ENCODE measurements at places on chromosomes 16 and 17.

DNA sequence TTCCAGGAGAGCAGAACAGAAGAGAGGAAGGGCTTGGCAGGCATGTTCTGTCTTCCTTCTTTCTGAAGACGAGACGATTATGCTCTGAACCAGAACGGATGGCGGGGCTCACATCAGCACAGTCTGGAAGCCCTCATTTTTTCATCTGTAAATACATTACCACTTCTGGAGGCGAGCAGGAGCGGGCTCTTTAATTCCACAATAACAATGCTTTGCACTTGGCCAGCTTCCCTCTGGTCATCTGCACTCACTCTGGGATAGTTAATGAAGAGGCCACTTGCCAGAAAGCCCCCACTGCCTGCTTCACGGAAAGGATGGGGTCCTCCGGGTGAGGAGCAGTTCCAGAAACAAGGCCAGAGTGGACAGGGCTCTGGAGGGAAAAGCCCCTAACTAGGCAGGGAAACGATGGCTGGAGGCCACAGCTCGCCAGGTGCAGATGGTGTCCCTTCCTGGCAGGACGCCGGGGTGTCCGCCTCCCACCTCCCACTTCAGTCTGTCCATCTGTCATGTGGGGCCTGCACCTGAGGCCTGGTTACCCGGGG, 13.1 kb upstream of the BCAR1 start:
- DNase-seq, result no peak

DNA sequence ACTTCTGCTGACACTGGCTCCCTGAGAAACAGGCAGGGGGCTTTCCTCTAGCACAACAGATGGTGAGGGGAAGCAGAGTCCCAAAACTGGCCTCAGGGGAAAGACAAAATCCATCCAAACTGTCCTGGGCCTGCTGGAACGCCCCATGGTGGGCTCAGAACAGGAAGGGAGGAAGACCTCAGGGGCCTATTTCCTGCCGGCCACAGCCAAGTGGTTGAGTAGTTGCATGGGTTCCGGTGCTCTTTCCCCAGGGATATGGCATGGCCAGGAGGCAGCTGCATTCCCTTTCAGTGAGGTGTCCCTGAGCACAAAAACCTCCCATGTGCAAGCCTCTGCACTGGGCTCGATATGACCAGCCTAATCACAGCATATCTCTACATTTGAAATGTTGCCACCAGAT, 303.0 kb upstream of the IRX5 start:
- no peak for DNase-seq

GRCh38 chr17:10727192-10727591, 2.6 kb downstream of the TMEM220 start:
- no peak for DNase-seq

- DNase-seq, result no peak
Observed at GRCh38 chr17:320139-320538, 32.5 kb downstream of the RPH3AL start.

GRCh38 chr16:87056551-87056950, 260.6 kb downstream of the C16orf95 start:
- no peak for DNase-seq

- DNase-seq, result no peak
Observed at GRCh38 chr16:53212893-53213223, 158.1 kb downstream of the CHD9 start.

GRCh38 chr16:4184038-4184702, 57.7 kb downstream of the SRL start:
- no peak for DNase-seq

DNA sequence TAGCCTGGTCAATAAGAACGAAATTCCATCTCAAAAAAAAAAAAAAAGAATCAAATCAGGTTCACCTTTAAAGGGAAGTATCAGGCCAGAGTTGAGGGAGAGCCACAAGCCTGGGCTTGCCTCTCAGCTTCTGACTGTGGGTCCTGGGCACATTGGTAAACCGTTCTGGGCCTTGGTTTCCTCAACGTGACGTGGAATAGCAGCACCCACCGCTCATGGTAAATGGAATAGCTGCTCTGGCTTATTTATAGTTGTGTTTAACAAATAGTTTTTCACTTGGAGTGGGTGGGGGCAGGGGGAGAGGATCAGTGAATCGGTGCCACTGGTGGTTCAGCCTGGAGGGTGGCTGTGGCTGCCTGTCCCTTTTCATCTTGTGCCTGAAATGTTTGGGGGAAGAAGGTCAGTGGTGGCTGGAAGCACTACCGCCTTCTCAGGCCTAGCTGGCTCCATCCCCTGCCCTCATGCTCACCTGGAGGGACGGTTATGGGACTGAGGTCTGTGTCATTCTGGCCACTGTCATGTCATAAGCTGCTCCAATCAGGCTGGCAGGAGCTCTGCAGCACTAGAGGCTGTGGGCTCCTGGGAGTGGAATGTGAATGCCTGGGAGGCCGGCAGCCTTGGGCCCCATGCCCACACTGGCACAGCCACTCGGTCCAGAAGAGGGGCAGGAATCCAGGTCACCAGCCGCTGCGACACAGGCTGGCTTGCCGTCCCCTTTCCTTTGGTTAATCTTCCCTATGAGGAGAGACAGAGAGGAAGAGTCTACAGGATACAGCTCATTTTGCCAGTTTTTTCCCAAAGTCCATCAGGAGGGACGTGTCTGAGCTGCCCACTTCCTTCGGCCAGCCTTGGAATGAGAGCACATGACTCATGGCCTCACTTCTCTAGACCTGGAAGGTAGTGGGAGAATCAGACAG, 27.0 kb downstream of the CCR7 start:
- no peak for DNase-seq

DNA sequence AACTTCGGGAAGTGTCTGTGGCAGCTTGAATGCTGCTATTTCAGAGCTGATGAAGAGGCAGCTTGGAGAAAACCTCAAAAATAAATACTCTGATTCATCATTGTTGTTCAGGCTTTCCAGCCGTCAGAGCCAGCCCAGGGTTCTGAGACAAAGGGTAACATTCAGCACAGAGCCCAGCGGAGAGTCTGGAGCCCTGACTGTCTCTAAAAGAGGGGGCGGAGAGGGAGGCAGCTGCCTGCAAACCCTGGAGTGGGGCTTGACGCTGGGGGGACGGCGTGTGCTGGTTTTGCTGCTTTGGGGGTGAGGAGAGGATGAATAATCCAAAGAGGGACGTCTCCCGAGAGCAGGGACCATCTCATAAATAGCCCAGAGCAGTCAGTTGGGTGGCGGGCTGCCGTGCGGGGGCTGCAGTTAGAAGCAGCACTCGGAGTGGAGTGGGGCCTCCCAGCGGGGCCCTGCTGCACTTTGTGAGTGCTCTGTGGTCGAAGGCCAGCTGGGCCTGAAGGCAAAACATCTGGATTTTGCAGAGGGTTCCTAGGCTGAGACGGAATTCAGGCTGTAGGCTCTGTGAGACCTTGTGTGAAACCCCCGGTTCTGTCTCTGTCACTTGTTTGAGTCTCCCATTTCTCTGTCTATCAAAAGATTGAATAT, 237.8 kb downstream of the PRKCA start:
- DNase-seq, result no peak

GRCh38 chr16:17744921-17745572, 274.3 kb upstream of the XYLT1 start:
- DNase-seq, result no peak

DNA sequence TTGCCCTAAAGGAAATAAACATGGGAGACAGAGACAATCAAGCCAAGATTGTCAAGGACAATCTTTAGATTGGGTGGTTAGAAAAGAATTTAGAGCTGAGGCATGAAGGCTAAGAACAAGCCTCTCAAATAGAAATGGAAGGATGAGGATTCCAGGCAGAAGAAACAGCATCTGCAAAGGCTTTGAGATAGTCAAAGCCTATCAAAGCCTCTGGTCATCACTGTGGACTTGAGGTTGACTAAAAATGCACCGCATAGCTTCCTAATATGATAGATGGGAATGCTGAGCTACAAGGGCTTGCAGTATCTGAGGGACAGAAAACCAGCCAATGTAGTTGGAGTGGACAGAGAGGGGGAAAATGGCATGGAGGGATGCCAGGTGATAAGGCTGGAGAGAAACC, 109.8 kb upstream of the FAM20A start:
- no peak for DNase-seq

DNA sequence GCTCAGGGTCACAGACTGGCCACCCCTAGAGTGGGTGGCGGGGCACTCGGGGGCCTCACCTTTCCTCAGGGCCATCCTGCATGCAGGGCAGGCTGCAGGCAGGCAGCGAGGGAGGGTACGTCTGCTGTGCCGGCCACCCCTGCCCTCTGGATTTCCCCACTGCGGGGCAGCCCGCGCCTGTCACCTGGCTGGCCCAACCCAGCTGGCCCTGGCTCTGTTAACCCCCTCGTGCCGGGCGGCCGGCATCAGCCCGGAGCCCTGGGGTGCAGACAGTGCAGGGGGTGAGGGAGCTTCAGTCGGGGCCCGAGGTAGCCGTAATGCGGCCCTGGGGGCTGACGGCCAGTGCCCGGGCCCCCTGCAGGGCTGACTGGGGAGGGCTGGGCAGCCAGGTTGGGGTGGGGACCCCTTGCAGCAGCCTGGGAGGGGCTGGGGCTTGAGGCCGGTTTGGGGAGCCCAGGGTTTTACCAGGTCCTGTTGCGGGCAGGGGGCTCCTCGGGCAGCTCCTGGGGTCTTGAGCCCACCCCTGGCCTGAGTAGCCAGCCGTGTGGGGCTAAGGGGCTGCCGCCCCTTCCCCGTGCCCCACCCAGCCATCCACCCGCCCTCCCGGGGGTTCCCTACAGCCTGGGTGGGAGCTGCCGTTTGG, at the start of gene IGFALS:
Gene IGFALS, minus strand, starts transcription at position 128 of the 643 bp plus-strand sequence. Its CDS starts 53 bp downstream, at position 75.
- no peak for DNase-seq

GRCh38 chr16:50537533-50538290, 10.5 kb upstream of the NKD1 start:
- no peak for DNase-seq

DNA sequence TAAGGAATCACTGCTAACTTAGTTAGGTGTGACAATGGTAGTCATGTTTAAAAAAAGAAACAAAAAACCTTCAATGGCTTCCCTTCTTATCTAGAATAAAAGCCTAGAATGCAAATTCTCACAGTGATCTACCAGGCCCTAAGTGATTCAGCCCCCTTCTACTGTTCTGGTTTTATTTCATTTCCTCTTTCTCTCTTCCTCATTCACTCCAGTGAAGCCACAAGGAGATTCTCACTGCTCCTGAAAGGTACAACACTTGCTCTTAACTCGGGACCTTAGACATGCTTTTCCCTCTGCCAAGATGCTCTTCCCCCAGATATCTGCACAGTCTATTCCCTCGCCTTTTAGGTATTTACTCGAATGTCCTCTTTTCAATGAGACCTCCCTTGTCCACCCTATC, 3.7 kb downstream of the PIGS start:
- no peak for DNase-seq

GRCh38 chr17:35377068-35377467, 3.6 kb upstream of the SLFN11 start:
- DNase-seq, result no peak

GRCh38 chr17:48550502-48551213, 5.7 kb upstream of the HOXB2 start:
- DNase-seq, result no peak

DNA sequence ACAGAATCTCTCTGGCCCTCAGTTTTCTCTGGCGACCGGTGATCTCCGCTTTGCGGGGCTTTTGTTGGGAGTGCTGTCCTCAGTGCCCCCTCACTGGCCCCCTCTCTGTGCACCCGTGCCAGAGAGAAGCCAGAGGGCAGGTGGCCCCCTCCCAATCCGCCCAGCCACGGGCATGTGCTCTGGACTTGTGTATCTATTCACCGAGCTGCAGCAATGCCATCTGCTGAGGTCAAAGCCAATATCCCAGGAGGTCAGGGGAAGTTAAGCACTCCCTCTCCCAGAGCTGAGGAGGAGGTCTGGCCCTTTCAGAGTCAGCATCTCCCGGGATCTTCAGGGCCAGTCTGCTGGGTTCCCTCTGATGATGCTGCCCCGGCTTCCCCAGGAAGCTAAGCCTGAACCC, 5.1 kb downstream of the CACNG5 start:
- DNase-seq, result no peak

DNA sequence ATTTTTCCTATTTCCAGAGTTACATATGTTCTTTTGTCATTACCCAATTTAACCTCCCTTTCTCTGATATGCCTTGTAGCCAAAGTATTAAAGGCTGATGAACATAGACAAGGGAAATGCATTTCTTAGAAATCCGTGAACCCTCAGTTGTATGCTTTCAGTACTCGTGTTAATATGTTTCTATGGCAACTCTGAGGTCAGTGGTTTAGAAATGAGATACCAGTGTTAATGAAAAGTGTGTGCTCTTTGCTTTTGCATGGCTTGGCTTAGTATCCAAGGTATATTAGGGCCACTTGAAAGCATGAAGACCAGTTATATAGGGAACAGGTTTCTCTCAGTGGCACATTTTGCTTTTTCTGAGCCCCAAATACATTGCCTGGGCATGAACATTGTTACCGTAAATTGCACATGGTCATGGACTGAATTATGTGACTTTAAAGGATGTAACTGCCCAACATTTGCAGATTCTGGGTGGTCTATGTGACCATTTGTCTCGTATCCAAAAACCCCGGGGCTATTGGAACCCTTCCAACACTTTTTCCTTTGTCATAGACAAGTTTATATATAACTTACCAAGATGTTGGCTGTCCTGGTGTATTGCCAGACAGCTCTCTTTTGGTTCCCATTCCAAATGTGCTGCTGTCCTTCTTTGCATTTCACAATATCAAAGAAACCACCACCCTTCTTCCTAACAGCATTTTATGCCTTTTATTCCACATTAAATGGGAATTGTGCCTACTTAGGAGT, 17.5 kb downstream of the ABHD15 start:
- DNase-seq, result no peak

DNA sequence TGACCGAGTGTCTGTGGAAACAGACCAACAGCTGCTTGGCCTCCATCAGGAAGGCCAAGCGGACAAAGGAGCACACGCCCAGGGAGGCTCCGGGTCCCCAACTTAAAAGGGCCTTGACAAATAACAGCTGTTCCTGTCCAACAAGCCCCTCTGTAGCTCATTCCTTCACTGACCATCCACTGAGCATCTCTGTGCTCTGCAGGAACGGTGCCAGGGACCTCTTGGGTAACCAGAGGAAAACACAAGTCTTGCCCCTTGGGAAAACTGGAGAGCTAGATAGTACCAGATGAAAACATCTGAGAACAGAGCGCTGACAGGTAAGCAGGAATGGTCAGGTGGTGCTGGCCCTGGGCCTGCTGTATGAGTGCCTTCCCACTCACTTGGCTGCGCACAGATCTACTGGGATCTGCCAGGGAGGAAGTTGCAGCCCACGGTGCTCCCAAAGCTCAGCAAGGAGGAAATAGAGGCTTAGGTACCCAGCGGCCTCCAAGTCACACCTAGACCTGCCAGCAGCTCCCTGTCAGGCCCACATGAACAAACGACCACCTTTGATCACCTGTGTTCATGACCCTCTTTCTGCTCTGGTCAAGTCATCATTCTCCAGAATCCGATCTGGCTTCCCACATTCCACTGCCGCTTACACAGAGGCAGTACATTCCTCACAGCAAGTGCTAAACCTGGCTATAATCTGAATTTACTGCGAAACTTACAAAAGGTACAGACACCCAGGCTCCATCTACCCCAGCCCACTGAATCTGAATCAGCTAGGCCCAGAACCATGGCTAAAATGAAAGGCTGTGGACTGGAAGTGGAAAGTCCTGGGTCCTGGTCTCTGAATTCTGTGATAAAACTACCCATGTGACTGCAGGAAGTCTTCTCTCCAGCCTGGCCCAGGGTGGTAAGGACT, 12.5 kb downstream of the DCAKD start:
- DNase-seq, result no peak

- DNase-seq, result no peak
Observed at GRCh38 chr16:80837533-80838147, 33.2 kb upstream of the CDYL2 start.

- DNase-seq, result no peak
Observed at GRCh38 chr17:79829004-79829403, 10.2 kb downstream of the CBX4 start.
